ENCODE measurements at places on chromosomes 6 and 20.

DNA sequence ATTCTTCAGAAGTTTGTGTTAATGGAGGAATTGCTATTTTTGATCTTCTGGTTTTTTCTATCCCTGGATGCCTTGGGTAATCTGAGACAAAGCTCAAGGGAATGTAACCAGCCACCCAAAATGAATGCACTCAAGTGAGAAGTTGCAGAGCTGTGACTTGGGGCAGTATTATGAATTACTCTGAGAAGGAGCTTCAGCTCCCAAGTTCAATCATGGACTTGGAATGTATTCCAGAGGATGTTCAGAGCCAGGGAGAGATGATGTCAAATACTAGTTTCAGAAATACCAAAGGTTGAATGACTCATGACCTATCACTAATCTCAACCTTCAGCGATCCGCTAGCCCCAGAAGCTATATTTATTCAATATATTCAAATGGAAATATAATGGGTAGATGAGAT is 375.2 kb upstream of the PLCB4 start:
- no peak for DNase-seq

DNA sequence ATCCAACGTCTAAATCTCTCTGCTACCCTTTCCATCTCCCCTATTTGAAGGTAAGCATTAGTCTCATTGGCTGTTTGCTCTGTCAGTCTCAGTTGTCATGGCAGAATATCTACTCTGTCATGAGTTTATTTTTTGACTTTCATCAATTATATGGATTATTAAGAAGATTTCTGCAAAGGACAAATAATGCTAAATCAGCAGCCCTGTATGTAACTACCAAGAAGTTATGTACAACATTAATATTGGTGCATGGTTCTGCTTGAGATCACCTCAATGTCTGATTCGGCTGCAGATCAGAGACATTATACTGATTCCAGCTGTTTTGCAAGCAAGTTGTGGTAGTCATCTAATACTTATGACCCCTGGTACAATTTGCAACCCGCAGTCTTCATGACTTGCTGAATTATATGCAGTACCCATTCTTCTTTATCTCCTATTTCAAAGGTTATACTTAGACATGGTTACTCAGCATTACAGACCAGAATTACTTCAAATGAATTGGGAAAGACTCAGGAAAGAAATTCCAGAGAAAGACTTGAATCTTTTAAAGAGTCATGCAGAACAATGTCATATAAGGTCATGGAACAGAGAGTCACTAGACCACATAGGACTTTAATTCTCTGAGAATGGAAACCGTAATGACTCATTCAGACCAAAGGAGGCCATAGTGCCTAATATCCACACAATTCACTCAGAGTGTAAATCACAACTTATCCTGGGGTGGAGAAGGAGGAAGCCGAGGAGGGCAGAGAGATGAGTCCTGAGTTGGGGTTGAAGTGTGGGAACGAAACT is 201.4 kb downstream of the IBTK start:
- DNase-seq, result no peak

DNA sequence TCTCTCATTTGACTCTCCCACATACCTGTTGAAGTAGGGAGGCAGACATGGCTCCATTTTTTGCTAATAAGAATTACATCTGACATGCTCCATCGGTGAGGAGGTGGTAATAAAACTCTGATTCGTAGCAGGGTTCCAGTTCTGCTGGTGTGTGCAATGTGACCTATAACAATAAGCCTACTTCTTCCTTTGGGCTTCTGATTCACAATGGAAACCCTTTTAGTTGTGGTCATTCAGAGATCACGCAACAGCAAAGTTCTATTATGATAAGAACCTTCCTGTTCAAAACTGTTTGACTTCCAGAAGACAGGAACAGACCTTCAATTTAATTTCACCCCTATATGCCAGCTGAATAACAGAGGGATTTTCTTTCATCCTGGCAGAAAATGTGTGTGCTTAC is 31.4 kb upstream of the GSTA4 start:
- no peak for DNase-seq

GRCh38 chr20:6636209-6637159 is 131.0 kb upstream of the BMP2 start:
- DNase-seq, result no peak

- DNase-seq, result no peak
Measured at GRCh38 chr6:41186031-41186562, 14.9 kb downstream of the TREML2 start.

GRCh38 chr6:150033207-150033771 is 8.0 kb upstream of the RAET1L start:
- DNase-seq, result no peak

- DNase-seq, result no peak
Measured at GRCh38 chr6:109799664-109800063, 108.6 kb downstream of the FIG4 start.

DNA sequence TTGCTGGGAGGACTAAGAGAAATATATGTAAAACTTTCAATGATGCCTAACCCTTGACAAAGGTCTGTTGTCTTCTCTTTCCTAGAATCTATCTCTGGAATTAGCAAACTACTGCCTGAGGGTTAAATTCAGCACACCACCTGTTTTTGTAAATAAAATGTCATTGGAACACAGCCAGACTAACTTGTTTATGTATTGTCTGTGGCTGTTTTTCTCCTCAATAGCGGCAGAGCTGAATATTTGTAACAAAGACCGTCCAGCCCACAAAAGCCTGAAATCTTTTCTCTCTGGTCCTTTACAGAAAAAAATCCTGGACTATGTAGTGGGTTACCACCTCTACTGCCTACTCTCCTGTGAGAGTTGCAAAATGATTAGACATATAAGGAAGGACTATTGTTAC is 33.3 kb upstream of the SYNDIG1 start:
- no peak for DNase-seq

DNA sequence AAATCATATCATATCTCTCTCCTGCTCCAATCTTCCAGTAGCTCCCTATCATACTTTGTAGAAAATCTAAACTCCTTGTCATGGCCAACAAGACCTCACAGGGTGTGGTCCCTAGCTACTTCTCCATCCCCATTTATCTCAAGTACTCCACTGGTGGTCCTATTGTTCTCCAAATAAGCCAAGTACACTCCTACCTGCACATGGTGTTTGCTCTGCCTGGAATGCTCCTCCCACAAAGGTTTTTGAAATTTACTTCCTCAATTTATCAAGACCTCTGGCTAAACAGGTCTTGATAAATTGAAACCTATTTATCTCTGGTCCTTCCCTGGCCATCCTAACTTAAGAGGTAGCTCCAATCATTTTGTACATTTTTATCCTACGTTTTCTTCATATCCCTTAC is 12.1 kb downstream of the TMX4 start:
- no peak for DNase-seq

- no peak for DNase-seq
Measured at GRCh38 chr6:14036911-14037310, 80.7 kb upstream of the CD83 start.

GRCh38 chr6:82872185-82872584 is 193.5 kb downstream of the UBE3D start:
- DNase-seq, result no peak

DNA sequence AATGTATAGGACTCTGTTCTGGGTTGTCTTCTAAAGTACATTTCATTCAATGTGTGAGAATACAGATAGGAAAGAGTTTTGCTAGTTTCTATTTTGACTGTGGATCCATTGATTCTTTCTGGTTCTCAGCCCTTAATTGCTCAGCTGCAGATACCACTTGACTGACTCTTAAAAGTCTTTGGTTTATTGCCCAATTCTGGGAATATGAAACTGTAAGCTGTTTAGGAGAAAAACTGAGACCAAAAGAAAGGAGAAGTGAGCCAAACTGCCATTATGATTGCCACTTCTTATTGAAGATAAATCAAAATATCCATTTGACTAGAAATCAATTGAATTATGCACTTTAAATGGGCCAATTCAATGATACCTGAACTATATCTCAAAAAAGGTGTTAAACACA is 211.4 kb downstream of the ESR1 start:
- DNase-seq, result no peak

- DNase-seq, result no peak
Measured at GRCh38 chr20:32314768-32315167, 37.3 kb downstream of the KIF3B start.

GRCh38 chr20:18094191-18094590 is 36.5 kb upstream of the OVOL2 start:
- DNase-seq, result no peak

DNA sequence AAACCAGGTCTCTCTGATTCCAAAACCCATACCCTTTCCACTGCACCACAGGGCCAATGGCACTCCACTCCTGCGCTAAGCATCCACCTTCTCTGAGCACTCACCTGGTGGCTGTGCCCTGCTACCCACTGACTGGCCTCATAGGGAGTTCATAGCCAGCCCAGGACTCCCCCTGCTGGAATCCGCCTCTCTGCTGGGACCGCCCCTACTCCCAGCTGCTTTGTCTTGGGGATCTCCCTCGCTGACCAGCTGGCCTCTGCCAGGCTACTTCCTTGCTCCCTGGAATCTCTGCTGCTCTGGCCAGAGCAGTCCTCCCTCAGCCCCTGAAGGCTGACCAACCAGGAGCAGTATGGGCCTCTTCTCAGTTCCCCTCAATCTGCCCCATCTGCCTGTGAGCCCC is 129.7 kb downstream of the FAXC start:
- DNase-seq, result no peak

DNA sequence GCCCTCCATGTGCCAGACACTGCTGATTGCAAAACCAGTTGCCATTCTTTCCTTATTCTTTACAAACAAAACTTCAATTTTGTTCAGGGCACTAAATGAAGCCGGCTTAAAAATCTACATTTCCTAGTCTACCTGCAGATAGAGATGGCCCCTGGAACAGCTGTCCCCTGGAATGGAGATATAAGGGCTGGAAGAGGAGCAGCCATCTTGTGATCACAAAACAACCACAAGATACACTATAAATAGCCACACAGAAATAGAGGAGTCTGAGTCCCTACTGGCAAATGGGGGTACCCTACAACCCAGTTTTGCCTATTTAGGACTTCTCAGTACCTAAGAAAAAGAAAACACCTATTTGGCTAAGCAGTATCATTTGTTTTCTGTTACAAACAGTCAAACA is 115.9 kb upstream of the BEND6 start:
- no peak for DNase-seq

- no peak for DNase-seq
Measured at GRCh38 chr6:35919085-35919826, 1.6 kb downstream of the SRPK1 start.
